ENCODE measurements at places on chromosomes 11 and 22.

DNA sequence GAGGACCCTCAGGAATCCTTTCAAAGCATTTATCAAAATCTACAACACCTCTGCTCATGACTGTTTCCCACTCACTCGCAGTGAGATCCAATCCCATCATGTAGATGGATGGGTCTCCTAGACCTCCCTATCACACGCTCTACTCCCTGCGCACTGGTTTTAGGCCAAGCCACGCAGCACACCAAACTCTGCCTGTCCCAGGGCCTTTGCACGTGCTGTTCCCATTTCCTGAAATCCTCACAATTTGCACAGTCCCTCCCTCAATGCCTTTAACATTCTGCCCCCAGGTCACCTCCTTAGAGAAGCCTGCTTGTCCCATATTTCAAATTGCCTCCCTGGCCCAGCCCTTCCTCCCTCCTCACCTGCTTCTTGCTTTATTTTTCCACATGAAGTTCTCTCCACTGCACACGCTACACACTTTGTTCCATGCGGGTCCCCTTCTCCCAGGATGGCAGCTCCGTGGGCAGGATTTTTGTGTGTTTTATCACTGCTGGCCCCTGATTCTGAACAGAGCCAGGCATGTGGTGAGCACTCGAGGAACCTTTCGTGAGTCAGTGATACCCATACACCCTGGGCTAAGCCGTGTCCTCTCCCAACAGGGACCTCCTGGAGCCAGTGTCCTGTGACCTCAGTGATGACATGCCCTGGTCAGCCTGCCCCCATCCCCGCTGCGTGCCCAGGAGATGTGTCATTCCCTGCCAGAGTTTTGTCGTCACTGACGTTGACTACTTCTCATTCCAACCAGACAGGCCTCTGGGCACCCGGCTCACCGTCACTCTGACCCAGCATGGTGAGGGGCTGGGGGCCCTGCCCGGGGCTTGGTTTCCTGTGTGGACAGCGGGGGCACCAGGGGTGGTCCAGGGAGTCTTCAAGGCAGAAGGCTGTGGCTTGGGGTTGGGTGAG, 12.2 kb downstream of the CSF2RB start:
- no peak for DNase-seq

- DNase-seq, result no peak
These were observed 628.5 kb upstream of the FAT3 start for GRCh38 chr11:91596111-91596510.

DNA sequence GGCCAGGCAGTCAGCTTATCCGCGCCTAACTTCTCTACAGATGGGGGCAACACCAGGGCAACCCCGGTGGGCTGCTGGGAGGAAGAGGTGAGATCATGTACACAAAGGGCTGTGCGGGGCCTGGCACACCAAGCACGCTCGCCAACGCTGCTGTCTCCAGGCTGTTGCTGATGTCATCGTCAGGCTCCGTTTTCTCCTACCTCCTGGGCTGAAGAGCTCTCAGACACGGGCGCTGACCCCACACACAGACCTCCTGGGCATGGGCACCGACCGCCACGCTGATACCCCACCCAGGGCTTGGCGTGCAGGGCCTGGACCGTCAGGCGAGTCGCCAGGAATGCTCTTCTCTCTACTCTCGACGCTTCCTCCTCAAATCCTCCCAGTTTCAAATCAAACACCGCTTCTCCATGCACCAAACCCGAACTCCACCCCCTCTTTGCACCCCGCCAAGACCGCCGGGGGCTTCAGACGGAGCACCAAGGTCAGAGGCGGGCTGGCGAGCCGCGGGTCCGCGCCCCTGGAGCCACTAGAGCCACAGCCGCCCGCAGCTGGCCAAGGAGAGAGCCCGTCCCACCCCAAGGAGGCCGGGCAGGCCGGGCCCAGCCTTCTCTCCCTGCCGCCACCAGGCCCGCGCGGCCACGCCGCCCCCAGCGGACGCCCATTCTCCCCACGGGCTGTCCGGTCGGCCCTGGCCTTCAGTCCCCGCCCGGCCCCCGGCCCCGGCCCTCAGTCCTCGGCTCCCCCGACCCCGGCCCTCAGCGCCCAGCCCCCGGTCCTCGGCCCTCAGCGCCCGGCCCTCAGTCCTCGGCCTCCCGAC, 772 bp downstream of the SBF1 start:
- no peak for DNase-seq

DNA sequence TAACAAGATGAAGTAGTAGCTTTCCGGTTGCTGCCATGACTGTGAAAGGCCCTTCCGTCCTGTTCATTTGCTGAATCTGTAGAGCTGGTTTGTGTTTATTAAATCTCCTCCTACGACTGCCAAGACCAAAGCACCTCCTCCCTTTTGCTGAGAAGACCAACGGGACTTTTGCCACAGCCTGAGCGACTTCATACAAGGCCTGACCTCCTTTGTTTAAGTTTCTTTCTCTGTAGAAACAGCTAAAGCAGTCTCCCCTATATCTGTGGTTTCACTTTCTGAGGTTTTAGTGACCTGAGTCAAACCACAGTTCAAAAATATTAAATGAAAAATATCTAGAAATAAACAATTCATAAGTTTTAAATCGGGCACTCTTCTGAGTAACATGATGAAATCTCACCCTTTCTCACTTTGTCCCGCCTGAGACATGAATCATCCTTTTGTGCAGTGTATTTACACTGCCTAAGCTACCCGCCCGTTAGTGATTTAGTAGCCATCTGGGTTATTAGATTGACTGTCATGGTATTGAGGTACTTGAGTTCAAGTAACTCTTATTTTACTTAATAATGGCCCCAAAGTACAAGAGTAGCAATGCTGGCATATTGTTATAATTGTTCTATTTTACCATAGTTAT, 119.1 kb upstream of the LRRC4C start:
- DNase-seq, result no peak

DNA sequence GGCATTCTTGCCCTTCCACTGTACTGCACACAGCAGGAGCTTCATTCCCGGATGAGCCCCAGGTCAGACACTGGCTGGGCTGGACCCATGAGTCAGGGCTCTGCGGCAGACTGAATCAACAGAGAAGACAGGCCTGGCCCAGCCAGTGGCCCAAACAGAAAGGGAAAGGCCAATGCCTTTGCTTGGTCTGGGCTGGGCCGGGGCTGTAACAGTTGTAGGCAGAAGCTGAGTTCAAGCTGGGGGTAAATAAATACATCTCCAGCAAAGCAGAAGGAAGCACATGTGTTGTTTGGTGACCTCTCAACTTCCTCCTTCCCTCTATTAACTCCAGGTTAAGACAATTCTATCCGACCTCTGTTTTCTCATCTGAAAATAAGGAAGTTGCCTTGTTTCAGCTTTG, 1.8 kb upstream of the SMIM35 start:
- DNase-seq, result no peak

DNA sequence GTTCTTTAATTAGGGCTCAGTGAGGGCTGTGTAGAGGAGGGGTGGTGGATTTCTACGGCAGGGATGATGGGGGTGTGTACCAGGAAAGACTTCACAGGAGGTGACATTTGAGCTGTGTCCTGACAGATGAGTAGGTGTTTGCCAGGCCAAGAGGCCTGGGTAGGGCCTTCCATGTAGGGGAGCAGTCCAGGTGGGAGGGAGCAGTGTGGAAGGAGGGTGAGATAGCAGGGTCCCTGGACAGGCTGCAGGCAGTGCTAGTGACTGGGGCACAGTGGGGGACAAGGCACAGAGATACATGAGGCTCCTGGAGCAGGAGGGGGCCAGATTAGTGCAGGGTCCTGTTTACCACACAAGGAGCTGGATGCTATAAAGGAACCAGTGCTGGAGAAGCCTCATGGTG, 147.9 kb upstream of the CADM1 start:
- no peak for DNase-seq

DNA sequence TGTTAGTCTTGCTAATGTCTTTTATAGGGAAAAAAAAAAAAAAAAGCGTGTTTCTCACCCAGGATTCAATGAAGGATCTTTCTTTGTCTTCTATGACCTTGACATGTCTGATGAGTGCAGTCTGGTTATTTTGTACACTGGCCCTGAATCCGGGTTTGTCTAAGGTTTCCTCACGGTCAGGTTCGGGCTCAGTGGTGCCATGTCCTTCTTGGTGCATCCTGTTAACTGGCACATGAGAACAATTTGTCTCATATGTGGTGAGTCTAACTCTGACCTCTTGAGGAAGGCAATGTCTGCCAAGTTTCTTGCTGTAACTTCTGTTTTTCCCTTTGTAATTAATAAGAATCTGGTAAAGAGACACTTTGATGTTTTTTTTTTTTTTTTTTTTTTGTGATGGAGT, 12.5 kb downstream of the F2 start:
- no peak for DNase-seq

DNA sequence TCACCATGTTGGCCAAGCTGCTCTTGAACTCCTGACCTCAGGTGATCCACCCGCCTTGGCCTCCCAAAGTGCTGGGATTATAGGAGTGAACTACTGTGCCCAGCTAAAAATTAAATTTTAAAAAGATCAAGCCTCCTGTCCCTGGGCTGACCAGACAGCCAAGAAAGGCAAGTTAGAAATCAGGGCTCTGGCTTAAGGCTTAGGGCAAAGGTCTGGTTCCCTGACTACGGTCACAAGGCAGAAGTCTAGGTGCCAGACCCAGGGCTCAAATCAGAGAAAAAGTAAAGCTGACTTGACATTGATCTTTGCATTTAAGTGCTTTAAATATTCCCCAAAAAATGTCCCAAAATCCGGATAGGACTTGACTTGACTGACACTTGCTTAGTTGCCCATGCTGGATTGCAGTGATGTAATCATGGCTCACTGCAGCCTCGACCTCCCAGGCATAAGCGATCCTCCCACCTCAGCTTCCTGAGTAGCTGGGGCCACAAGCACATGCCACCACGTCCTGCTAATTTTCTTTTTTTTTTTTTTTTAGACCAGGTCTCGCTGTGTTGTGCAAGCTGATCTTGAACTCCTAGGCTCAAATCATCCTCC, 17.3 kb upstream of the CRKL start:
- DNase-seq, result no peak

- no peak for DNase-seq
These were observed 11.3 kb upstream of the C11orf96 start for GRCh38 chr11:43930868-43931716.

DNA sequence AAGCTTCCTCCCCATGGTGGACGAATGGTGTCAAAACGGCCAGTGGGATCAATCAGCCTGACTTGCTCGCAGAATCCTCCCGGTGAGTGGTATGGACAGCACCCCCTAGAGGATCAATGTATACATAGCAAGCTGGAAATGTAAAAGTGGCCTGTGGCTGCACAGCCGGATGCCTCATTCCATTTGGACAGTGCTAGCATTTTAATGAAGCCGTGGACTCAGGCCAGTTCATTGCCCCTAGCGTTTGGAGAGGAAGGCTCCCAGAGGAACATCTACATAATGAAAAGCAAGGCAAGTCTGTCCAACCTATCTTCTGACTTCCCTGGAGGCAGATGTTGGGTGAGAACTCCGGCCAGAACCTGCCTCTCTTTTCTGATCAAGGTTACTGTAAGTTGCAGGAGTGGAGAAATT, 942.3 kb downstream of the NTM start:
- peak; percentile 52 for DNase-seq

GRCh38 chr11:97742717-97743116, 1278.0 kb upstream of the CNTN5 start:
- no peak for DNase-seq

DNA sequence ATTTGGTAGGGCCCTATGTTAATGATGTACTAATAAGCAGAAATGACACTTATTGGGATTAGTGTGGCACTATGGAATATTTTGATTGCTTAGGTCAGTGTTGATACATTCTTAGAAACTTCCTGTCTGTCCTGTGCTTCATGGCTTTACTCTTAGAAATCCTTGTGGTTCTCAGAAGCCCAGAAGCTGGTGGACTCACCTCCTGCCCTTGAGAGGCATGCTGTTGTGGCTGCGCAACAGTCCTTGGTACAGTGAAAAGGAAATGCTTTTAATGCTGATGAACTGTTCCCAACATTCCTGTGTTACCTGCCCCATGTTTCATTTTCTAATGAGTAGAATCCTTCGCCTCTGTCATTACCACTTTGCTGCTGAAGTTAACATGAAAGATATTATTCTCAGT, 52.4 kb upstream of the MYO18B start:
- DNase-seq, result no peak

DNA sequence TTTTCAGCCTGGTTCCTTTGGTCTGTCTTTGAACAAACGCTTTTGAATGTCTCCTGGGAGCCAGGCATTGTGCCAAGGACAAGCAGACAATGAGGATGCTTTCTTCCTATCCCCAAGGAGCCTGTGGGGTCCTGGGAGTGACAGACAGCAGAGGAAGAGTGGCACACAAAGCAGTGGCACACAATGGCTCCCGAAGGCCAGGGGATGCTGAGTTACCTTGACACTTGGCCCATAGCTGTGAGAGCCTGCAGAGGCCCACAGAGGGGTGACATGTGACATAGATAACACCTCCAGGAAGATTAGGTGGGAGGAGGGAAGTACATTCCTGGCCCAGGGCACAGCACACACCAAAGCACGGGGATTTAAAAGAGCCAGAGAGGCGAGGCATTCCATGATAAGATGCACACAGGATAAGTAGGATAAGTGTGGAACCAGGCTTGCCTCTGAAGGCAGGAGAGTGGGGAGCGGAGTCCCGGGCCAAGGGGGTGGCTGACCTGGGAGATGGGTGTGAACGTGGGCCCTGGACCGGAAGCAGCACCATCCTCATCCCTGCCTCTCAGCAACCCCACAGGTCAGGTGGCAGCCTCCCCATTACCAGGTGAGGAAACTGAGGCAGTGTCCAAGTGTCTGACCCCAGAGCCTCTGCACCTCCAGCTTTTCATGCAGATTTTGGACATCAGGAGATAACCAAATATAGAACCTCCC, 6.3 kb downstream of the UPB1 start:
- DNase-seq, result no peak

DNA sequence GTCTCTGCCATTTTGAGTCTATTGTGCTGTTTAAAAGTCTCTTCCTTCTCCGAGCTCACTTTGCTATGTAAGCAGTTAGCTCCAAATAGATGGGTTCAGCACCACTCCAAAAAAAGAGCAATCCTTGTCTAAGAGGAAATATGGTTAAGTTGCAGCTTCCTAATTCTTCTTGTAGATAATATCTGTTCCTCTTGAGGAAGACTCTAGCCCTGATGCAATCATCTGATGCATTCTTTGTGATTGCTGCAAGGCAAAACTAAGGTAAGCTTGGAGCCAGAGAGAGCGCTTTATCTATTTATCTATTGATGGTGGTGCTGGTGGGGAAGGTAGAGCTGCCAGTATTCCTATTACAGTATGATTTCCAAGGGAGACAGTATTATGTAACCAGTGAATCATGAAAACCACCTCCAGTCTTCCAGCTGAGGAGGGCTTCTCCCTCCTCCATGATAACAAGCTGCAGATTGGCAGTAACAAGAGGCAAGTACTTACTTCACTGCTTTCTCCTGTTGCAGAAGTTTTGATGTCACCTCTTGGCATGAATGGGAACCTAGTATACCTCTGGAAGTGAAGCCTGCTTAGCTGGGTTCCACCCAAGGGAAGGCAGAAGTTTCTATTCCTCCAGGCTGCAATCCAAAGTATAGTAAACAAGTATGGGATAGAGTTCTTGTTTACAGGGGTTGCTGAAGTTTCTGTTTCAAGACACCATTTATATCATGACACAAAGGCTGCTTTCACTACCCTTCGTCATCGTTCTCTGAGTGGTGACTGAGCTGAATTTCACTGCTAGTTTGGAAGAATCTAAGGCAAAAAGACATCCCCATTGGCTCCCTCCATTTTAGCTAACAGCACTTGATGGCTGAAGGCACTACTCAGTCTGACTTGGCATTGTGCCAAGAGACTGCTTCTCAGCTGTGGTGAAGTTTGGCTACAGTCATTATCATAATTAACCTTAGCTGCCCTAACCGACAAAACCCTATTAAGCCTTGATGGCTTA, 49.7 kb downstream of the FDX1 start:
- no peak for DNase-seq

Data from GM10248 (cell line).